ENCODE measurements at places on chromosomes 12 and 14.

DNA sequence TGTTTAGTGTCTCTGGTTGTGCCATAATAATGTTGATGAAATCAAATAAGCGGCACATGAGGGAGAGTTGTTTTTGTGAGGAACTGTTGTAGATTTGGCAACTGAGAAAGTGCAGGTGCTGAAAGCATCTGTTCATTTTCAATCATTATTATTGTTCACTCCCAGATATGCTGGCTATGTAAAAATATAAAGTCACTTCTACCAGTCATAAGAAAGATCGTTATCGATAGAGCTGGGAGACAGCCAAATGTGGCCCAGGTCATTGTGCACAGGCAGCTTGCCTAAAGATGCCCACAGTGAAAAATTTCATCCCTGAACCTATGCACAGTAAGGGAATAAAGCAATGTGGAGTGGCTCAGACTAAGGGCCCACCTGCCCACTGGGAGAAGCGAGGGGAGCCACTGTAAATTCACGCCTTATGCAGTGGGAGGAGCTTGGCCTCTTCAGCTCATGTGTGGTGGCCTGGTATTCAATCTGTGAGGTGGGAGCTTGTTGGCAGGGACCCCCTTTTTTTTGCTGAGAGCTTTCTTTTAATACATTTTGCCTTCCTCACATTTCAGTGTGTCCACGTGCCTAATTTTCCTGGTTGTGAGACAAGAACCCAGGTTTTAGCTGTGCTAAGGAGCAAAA lies 1490.8 kb upstream of the TMEM132C start:
- no peak for DNase-seq

DNA sequence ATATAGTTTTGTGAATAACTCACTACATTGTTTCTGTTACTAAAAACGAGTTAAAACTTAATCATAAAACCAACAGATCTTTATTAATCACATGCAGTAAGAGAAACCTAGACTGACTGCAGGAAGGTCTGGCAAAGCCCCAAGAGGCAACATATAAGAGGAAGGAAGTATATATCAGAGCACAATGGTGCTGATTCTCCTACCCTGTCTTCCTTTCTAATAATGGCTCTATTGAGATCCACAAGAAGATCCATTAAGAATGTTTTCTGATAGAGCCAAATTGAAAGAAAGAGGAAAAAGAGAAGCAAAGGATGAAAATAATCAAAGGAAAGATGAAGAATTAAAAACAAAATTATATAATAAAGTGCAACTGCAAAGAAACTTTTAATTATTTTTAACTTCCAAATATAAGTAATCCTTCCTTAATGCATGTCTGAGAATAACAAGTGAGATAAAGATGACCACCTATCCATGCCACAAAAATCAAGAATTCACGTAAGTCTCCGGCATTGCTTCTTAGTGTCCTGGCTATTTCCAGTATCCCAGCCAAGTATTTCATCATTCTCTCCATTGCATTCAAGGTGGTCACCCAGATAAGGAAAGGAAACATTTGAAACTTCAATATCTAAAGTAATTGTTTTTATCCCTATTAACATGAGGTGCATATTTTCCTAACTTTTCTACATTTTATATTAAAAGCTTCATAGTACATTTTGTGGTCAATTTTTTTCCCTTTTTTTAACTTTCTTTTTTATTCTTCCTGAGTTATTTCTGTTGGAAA lies 62.2 kb downstream of the SOX5 start:
- no peak for DNase-seq

GRCh38 chr14:87705439-87705896 lies 287.5 kb downstream of the GALC start:
- DNase-seq = no peak

- DNase-seq = peak; percentile 54
Measured at GRCh38 chr12:64826234-64826633, 1.8 kb downstream of the TBC1D30 start.

DNA sequence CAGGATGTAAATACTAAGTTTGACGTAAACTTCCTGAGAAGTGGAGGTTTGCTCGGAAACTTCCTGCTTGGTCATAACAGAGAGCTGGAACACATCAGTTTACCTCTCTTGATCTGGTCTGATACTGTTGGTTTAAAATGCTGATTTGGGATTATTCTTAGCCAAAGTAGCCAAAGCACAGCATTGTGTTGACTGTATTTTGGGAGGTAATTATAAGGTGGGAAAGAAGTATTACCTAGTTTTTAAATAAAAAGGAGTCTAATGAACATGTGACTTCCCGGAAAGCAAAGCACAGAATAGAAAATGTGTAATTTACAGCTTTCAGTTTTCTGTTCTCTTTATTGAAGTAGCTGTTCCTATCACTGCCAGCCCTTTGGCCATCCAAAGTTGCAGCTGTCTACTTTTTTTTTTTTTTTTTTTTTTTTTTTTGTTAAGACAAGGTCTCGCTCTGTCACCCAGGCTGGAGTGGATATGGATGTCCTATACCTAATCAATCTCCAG lies 52.2 kb upstream of the SRP54 start:
- no peak for DNase-seq

DNA sequence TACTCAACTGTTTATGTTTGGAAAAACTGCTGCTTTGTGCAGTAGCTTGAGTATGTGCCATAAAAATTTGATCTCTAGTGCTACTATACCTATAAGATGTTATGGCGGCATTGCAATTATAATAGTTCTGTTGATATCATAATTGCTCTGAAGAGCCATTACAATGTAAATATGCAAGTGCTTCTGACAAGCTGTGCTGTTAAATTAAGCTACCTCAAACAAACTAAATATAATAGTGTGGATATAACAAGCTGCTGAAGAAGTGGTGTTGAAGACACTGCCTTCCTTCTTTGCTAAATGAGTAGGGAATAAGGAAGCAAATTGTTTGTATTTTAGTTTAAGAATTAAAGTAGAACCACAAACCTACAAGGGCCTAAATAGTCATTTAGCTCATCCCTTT lies 301.0 kb upstream of the MIS18BP1 start:
- DNase-seq = peak; percentile 39

- no peak for DNase-seq
Measured at GRCh38 chr12:54042970-54043853, 10.4 kb downstream of the HOXC5 start.

GRCh38 chr12:68959143-68959858 lies 26.3 kb upstream of the CPM start:
- DNase-seq = no peak

- DNase-seq = no peak
Measured at GRCh38 chr12:88882662-88883061, 302.4 kb upstream of the KITLG start.

- no peak for DNase-seq
Measured at GRCh38 chr12:64625243-64626077, 15.2 kb downstream of the RASSF3 start.

DNA sequence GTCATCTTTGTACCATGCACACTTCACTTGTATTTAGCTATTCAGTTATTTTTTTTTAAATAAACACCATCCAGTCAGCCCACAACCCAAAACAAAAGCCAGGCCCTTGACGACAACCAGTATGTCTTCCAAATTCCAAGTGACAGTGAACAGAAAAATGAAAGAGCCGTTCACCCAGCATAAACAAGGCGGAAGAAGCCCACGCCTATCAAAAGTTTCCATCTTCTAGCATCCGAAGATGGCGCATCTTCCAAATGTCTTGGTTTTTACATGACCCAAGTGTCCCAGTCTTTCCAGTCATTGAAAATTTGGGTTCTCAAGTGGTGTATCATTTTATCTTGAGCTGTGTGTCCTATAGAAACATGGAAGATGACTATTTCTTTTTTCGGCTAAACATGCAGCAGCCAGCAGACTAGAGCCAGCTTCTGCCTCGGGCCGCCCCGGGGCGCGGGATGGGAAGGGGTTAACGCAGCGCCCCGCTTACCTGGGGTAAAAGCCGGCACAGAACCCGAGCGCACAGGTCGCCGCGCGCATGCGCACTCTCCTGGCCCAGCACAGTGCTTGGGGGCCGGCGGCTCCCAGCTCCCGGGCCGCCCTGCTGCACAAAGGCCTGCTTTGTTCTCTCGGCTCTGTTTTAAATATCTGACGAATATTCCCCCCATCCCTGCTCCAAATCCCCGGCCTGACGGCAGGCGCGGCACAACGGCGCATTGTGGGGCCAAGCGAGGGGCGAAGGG lies 164.8 kb downstream of the ZFP36L1 start:
- DNase-seq = peak; percentile 36

DNA sequence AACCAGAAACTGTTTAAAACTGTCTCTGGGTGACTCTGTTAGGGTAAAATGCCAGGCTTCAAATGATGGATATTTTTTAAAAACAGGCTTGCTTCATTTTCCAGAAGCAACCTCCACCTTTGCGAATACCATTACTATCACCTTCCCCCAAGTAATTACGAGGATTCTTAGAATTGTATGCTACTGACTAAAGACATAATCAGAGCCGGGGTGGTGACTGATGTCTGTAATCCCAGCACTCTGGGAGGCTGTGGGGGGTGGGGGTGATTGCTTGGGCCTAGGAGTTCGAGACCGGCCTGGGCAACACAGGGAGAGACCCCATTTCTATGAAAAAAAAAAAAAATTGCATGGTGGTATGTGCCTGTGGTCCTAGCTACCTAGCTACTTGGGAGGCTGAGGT lies 38.3 kb downstream of the FGD6 start:
- DNase-seq = no peak

GRCh38 chr14:52852810-52853521 lies 61.6 kb upstream of the GNPNAT1 start:
- DNase-seq = no peak

DNA sequence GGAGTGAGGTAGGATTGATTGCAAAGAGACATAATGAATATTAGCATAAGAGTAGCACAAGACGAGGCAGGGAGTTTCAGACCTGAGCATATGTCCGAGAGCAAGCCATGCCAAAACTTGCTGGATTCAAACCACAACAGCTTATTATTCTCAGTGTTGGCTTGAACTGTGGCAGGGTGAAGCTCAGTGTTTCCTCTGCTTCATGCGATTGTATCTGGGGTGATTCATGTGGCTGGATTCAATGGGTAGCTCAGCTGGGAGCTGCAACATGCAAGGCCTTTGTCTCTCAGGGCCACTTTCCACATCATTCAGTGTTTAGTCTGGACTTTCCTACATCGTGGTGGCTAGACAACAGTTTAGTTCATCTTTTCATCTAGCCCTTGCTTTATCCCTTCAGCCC lies 22.1 kb upstream of the E2F7 start:
- no peak for DNase-seq
